ENCODE measurements at places on chromosomes 13 and 19. TPM values are rescaled to one million over a fixed set of nuclear protein-coding genes. Genes with fewer than 3 reads are reported as not detected.
A peak's percentile ranks its signal among the peaks of the same experiment; 100 is the strongest.

DNA sequence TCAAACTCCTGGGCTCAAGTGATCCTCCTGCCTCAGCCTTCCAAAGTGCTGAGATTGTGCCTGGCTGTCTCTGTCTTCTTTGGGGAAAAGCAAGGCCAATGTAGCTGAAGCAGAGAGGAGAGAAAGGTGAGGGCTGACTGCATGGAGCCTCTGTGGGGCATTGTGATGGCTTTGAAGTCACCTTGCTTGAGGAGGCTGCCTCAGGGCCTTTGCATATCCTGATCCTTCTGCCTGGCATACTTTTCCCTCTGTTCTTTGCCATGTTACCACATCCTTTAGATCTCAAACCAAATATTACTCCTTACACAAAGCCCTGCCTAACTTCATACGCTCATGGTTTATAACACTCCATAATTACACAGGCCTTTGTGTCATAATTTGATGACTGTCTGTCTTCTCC lies 9.4 kb upstream of the PPP5C start:
- DNase-seq = no peak

- DNase-seq = no peak
These were observed 11.8 kb upstream of the LRCH1 start for GRCh38 chr13:46541210-46541609.

DNA sequence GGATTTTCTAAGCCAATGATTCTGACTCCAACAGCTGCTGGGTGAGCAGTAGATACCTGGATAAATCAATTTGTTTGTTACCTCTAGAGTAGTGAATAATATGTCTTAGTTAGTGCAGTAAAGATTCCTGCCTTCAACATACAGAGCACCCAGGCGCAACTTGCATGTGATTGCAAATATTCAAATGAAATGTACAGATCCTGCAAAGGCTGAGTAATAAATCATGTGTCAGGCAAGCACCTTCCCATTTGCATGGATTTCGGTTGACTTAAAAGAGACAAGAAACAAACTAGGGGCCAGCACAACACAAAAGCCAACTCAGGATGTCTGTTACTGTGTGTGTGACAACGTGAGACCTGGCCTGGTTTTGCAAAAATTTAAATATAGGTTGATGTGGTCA lies 79.7 kb downstream of the TNFSF11 start:
- no peak for DNase-seq

DNA sequence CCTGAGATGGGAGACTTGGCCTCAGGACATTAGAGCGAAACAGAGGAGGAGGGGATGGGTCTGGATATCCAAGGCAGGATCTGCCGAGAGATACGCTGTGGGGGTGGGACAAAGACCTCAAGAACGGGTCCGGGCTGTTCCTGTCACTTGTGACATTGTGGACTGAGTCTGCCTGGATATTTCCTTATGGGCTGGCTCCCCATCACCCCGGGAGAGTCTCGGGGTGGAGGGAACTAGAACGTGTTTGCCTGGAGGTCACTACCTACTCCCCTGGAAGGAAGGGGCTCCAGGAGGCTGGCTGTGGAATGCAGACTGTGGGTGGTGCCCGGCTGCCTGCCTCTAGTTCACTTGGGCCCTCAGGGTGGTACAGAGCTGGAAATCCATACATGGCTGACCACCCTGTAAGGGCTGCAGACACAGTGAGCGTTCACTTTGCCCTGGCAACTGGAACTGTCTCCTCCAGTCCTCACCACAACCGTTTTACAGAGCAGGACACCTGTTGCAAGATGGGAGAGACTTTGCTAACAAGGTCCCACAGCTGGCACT lies 26.4 kb downstream of the DNM2 start:
- no peak for DNase-seq

DNA sequence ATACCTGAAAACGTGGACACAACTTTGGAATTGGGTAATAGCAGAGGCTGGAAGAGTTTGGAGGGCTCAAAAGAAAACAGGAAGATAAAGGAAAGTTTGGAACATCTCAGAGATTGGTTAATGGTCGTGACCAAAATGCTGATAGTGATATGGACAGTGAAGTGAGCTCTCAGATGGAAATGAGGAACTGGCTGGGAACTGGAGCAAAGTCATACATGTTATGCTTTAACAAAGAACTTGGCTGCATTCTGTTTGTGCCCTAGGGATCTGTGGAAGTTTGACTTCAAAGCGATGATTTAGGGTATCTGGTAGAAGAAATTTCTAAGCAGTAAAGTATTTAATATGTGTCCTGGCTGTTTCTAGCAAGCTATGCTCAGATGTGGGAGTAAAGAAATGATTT lies 136.2 kb downstream of the DNAJC3 start:
- no peak for DNase-seq

DNA sequence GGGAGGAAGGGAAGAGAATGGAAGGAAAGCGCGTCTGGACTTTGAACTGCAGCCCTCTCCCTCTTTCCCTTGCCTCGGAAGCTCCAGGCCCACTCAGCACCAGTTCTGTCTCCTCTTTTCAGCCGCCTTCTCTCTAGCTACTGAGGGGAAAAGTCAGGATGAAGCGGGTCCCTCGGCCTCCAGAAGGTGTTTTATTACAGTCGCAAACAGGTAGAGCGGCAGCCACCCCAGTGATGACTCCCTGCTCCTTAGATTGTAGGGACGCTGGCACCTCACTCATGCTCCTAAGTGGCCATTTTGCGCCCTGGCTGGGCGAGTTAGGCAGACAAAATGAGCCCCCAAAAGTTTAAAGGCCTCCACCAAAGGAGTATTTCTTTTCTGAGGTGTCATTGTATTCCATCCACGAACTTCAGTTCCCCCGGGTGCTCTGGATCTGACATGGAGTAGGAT lies 954 bp upstream of the STK24 start:
- no peak for DNase-seq

- DNase-seq = peak; percentile 91
These were observed 40.3 kb downstream of the DEDD2 start for GRCh38 chr19:42176990-42177685.

- no peak for DNase-seq
These were observed 23.8 kb downstream of the PRKD2 start for GRCh38 chr19:46692918-46693722.

GRCh38 chr13:29538652-29539040 lies 56.8 kb downstream of the SLC7A1 start:
- no peak for DNase-seq

DNA sequence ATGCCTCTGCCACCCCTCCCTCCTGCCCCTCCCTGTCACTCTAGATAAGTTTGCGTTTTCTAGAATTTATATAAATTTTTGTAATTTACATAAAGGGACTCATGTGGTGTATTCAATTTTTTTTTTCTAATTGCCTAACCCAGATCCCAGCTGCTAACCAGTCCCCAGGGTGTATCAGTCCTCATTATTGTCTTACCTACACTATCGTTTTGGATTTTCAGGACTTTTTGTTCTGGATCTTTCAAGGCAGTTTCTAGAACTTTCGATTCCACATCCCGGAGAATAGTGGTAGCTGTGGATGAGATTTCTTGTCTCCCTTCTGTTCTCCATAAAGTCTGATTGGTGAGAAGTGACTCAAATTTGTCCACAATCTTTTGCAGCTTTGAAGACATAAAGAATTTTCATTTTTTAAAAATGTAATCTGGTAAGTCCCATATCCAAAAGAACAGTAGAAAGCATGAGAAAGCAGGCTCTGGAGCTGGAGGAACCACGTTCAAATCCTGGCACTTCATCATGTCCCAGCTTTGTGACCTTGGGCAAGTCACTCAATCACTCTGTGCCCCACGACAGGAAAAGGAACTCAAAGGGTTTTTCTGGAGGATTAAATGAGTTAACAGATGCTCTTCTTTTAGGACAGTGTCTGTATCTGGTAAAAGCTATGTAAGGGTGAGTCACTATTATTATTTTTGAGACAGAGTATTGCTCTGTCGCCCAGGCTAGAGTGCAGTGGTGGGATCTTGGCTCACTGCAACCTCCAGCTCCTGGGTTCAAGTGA lies 19.7 kb downstream of the ADGRE3 start:
- no peak for DNase-seq

- DNase-seq = peak; percentile 86
These were observed 674 bp downstream of the BRD4 start for GRCh38 chr19:15331419-15332310.

DNA sequence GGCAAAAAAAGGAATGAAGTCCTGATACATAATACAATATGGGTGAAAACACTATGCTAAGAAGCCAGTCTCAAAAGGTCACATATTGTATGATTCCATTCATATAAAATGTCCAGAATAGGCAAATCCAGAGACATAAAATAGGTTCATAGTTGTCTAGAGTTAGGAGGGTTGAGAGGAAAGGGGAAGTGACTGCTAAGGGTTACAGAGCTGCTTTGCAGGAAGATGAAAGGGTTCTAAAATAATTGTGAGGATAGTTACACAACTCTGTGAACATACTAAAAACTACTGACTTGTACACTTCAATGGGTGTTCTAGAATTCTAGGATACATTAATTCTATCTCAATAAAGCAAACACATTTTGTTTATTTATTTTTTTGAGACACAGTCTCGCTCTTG lies 25.7 kb downstream of the CAB39L start:
- no peak for DNase-seq

DNA sequence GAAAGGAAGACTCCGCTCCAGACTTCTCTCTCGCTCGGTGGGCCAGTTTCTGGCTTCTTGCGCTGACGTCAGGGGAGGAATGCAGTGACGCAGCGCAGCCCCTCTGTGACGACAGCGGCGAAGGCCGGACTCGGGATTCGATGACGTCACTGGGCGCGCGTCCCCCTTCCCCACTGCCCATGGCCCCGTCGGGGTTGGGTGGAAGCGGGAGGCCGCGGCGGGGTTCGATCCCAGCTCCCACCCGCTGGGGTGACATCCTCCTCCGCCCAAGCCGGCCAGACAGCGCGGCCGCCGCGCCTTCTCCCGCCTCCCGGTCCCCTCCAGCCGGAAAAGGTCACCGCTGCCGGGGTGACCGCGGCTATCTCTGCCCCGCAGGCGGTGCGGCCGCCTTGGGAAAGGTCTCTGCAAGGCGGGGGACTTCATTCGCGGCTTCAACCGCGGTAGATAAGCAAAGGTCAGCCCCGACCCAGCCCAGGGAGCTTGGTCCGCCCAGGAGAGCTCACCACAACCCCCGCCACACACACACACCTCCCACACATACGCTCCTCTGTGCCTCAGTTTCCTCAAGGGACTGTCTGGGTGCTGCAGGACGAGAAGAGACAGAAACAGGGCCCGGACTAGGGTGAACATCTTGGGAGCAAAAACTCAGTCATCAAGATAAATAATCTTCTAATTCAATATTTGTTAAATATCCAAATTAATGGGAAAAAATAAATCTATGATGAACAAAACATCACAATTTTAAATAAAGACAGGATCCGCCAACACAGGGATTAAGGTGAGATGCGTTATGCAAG lies 844 bp upstream of the RFX1 start:
- peak; percentile 95 for DNase-seq

DNA sequence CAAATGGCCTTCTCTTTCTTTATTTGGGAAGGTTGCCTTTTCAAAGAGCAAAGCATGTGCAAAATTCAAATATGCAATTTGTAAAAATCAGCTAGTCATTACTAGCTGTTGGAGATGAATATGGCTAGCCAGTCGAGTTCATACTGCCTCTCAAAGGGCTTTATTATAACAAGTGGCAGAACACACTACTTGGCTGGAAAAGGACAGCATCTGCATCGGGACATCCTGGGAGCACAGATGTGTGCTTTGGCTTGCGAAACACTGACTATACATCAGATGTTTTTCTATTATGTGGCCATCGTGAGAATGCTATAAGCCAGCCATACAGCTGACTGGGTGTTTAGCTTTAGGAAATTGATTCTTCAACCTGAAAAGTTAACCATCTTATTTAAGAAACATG lies 424.2 kb downstream of the KCTD12 start:
- no peak for DNase-seq

DNA sequence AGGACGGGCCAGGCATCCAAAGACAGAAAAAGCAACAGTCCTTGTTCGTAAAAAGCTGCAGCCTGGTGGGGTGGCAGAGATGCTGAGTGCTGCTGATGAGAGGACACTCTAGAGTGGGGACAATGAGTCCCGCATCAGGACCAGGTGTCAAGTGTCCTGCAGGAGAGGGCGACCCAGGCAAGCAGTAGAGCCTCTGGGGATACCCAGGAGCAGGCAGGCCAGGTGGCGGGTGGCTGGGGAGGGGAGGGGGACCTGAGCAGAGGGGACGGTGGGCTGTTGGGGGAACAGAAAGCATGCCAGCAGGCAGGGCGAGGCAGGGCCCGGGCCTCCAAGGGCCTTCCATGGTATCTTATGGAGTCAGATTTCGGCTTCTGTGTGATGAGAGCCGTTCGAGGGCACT lies 35.8 kb downstream of the GGACT start:
- no peak for DNase-seq

DNA sequence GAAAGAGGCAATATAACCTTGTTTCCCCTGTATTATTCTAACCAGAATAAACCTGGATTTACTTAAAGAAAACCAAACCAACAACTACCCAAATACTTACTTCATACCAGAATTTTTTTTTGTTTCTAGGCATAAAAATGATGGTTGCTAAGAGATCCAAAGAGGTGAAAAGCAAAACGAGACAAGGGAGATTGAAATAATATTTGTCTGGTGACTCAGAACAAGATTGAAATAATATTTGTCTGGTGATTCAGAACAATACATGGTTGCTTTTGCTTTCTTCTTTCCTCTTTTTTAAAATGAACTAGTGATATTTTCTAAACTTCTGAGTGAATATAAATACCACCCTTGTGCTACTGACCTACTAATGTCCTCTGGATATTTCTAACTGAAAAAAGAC lies 592.9 kb downstream of the KCTD12 start:
- DNase-seq = no peak

DNA sequence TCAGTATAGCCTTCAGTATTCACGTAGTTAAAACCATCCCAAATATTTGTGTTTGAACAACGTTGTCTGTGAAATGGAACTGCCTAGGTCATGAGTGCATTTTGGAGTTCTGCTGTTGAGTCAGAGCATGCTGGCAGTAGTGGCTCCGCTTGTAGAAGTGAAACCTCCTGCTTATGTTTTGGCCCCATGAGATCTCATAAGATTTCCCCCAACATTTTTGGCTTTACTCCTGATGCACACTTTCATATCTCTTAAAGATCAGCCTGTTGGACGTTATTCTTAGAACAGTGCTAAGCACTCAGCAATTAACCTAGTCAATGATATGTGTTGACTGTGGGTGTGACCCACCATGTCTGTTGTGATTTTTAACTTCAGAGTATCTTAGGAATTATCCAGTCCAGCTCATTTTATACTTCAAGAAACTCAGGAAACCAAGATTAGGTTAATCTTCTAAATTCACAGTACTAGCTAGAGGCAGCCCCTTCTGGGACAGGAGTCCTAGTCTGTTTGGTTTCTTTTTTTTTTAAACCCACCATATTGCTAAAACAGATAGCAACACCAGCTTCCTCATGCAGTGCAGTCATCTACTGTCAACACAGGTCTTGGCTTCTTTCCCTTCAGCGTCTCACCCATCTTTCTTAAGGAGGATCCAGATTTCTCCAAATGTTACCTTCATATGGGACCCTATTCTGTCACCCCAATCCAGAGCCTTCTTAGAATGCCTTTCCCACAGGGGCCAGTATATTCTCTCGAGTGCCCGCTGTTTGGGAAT lies 26.2 kb downstream of the RAP2A start:
- no peak for DNase-seq

GRCh38 chr13:95385798-95386197 lies 84.5 kb upstream of the ABCC4 start:
- DNase-seq = no peak

GRCh38 chr13:78632996-78633395 lies 26.0 kb downstream of the OBI1 start:
- DNase-seq = no peak

- no peak for DNase-seq
These were observed 93.4 kb upstream of the EDNRB start for GRCh38 chr13:78012046-78012445.

The FLT1 gene
- total RNA-seq = 41.0 TPM

The FFAR1 gene
- not detected for total RNA-seq

The MYH14 gene
- 99.3 TPM for total RNA-seq

The STXBP2 gene
- total RNA-seq = 8.4 TPM

The ZNF560 gene
- not detected for total RNA-seq

The ANGPTL8 gene
- 0.87 TPM for total RNA-seq

The LILRB1 gene
- 1.8 TPM for total RNA-seq

The CASP14 gene
- total RNA-seq = not detected

All from Right ventricle myocardium inferior (tissue), 1 donor.